Lung (tissue), 17 donors: ENCODE measurements at places on chromosomes 4 and X.

- no peak for DNase-seq
Observed at GRCh38 chrX:18793601-18794089, 86.2 kb downstream of the PPEF1 start.

- DNase-seq = no peak
Observed at GRCh38 chr4:118991686-118992085, 103.0 kb downstream of the SYNPO2 start.

DNA sequence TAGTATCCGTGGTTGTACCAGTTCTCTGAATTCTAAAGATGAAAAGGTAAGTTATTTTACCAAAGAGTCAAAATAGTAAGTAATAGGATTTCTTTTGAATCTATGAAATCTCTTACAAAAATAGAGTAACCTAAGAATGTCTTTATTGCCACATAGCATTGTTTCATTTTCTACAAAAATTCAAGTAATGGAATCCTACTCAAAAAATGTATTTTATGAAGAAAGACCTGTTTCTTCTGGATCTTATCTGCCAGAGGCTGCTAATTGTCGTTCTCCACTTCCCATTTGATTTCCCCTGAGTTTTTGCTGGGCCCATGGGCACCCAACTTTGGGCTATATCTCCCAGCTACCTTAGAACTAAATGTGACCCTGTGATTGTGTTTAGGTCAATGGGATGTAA, 3.2 kb upstream of the OTUD4 start:
- no peak for DNase-seq

- no peak for DNase-seq
Observed at GRCh38 chr4:95355021-95355420, 193.8 kb downstream of the UNC5C start.

- DNase-seq = no peak
Observed at GRCh38 chrX:30957753-30958152, 68.7 kb upstream of the TAB3 start.

DNA sequence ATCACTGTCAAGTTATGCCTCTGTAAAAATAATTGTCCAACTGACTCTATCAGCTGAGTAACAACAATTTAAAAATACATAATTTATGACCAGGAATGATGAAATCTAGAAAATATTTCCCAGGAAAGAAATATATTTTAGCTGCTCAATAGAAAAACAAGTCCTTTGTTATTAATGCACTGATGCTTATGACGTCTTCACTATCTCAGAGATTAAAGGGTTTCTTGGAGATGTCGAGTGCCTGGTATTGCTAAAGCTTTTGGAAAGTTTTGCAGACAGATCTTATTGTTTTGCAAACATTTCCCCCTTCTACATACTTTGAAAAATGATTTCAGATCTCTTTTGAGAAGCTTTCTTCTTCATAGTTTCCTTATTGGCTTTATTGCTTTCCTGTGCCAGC, 154.6 kb upstream of the RPS6KA3 start:
- no peak for DNase-seq

DNA sequence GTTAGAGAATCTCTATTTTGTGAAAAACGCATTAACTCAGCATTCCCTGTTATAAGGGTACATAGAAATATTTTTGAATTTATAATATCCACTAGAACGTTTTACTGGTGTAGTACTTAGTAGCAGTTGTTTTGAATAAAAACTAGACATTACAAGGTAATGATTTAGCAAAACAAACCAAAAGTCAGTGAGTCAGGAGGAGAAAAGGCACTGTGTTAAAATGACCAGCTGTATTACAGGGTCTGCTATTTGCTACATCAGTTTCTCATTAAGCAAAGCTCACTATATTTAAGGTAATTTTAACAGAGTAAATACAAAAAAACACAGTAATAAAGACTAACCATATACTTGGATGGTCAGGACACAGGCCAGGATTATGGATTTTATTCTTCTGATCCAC, 152.8 kb downstream of the RASL11B start:
- no peak for DNase-seq

GRCh38 chr4:126405369-126405982, 1090.7 kb downstream of the FAT4 start:
- no peak for DNase-seq

GRCh38 chr4:94298725-94299252, 43.8 kb downstream of the HPGDS start:
- no peak for DNase-seq

DNA sequence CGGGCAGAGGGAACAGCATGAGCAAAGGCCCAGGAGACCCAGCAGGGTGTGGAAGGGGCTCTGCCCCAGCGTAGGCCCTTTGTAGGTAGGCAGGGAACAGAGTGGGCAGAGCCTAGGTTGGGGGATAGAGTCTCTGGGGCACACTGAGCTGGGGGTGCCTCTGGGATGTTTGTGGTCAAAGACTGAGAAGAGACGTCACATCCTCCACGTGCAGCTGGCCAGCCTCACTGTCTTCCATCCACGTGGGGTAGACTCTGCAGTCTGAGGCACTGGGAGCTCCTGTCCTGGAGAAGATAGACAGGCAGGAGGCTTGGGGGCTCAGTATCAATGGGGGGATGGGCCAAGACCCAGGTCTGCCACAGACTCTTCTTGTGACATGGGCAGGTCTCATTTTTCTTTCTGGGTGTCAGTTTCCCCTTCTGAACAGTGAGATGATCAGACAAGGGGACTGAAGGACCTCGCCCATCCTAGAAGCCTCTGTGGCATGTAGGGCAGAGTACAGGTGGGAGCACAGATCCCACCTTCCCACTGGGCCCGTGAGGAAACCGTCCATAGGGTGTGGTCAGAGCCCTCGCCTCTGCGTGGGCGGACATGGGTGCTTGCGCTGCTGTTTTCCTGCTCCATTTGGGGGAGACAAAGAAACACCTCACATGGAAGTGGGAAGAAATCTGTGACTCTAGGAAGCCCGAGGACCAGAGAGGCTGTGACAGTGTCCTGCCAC, 22.9 kb downstream of the WFS1 start:
- no peak for DNase-seq

GRCh38 chr4:110394871-110395270, 81.1 kb upstream of the ENPEP start:
- DNase-seq = no peak

GRCh38 chr4:182699201-182699600, 218.0 kb downstream of the DCTD start:
- peak; percentile 81 for DNase-seq

- DNase-seq = no peak
Observed at GRCh38 chrX:8042304-8042703, 115.1 kb upstream of the PNPLA4 start.

DNA sequence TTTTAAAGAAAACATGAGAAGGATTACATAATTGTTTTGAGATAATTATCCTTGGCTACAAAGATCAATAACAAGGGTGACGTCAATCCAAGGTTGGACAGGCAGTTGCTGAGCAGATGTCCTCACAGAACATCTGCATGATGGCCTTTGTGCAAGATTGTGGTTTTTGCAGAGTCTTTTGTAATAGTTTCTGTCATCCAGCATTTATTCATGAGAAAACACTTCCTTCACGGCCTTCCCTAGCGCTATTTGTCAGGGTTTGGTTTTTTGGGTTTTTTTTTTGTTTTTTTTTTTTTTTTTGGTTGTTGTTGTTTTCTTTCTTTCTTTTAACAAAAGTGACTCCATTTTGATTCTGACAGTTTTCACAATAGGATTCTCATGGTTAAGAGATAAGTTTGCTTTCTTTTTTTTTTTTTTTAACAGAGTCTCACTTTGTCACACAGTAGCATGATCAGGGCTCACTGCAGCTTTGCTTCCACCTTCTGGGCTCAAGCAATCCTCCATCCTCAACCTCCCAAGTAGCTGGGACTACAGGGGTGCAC, 31.5 kb upstream of the ELF2 start:
- no peak for DNase-seq

DNA sequence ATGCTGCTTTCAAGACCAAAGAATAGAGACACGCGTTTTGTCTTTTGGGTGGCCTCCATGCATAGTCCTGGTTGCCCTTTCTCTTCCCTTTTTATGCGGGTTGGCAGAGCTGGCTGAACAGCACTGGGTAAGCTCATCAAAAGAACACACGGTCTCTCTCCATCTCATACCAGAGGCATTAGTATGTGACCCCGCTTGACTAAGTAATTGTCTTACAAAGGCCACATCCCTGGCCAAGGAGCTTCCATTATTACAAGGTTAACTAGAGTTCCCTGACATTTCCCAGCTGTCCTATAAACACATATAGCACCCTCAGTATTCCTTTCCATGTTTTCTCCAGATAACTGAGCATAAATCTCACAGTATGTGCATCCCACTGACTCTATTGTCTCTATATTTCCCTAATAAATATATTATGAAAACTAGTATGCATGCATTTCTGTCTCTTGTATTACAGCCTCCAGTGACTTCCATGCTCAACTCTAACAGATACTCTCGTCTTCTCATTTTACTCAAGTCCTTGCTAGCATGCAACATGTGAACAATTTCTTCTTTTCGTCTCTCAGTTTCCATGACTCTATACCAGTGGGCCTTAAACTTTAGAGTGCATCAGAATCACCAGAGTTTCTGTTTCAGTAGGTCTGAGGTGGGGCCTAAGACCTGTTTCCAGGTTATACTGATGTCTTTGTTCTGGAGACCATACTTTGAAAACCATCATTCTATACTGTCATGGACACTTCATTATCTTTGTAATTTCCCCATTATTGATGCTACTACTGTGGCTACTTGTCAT, 247.7 kb upstream of the ARSJ start:
- no peak for DNase-seq

DNA sequence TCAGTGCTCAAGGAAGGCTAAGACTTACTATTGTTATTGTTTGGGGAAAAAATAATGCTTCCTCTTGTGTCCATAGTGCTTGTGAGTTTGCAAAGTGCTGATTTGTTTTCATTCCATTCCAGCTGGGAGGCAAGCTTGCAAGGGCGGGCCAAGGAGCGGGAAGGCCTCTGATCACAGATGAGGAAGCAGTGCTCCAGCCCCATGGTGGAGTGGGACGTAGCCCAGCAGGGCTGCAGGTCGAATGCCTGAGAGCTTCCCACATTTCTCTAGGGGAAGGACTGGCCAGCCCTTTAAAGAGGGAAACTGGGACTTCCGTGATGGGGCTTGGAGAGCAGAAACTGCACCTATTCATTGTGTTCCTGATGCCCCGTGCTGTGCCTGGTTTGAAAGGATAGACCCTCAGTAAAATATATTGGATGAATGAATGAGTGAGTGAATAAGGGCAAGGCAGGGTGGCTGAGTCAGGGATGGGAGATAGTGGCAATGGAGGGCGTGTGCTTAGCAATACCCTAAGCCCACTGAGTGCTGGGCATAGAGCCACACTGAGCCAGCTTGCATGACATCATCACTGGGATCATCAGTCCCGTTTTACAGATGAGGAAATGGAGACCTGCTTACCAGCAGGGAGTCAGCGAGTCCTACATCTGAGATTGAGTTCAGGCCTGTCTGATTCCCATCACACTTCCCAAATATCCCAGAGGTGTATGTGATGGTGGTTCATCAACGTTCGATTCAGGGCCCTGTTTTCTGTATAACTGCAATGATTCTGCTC, 17.9 kb upstream of the NSG1 start:
- DNase-seq = no peak

GRCh38 chrX:77617206-77617605, 168.8 kb downstream of the ATRX start:
- no peak for DNase-seq

- no peak for DNase-seq
Observed at GRCh38 chr4:185317880-185318279, 77.8 kb downstream of the LRP2BP start.

DNA sequence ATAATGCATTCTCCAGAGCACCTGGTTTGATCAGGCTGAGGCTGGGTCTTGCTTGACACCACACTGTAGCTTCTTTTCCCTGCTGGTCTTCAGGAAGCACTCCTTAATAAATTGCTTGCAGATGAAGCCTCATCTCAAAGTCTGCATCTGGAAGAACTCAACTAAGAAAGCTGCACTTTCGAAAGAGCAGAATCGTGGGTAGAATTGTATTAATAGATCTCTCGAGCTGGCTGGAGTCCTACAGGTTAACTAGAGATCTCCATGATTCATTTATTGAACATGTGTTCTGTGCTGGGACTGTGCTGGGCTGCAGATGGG, 152.7 kb downstream of the STK32B start:
- no peak for DNase-seq

DNA sequence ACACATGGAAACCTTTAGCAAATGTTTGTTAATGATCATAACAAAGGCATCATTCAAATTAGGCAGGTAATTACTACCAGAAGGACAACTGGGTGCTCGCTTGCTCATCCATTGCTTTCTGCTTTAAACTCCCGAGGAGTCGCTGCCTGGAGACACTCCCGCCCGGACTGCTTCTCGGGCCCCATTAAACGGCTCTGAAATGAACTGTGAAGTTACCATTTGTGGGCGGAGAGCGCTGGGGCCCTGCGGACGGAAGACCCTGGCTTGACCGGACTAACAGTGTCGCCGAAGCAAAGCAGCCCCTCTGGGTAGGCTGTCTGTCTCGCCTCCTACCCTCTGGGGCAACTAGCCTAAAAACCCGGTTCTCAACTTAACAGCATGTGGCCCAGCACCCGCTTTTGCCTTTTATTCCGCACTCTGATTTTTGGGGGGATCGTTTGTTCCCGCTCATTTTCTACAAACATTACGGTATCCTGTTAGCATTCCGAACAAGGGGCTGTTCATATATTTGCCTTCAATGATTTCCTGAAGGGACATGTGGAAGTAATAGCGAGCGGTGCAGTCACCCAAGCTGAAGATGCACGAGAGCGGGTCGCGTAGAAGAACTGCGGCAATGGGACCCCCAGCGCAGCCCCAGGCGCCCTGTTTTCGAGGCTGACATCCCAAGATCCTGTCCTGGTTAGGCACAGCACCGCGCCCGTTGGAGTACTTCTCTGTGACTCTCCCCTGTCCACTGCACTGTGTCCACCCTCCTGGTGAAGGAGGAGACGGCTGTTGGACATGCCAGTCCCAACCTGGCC, 1.6 kb upstream of the PDGFRA start:
- DNase-seq = peak; percentile 76

- DNase-seq = peak; percentile 69
Observed at GRCh38 chr4:88033309-88033708, 25.9 kb downstream of the PKD2 start.

DNA sequence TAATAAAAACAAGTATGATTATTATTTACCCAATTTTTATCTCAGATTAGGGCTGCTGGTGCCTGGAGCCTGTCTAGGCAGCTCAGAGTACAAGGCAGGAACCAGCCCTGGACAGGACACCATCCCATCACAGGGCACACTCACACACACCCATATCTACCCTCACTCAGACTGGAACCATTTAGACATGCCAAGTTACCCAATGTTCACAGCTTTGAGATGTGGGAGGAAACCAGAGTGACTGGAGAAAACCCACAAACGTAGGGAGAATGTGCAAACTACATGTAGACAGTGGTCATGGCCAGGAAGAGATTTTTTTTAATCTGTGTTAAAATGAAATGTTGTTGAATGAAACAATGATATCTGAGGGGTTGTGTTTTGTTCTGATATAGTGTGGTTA, 35.7 kb upstream of the ADGRA3 start:
- DNase-seq = no peak
